ENCODE measurements at places on chromosomes 13 and 19.

DNA sequence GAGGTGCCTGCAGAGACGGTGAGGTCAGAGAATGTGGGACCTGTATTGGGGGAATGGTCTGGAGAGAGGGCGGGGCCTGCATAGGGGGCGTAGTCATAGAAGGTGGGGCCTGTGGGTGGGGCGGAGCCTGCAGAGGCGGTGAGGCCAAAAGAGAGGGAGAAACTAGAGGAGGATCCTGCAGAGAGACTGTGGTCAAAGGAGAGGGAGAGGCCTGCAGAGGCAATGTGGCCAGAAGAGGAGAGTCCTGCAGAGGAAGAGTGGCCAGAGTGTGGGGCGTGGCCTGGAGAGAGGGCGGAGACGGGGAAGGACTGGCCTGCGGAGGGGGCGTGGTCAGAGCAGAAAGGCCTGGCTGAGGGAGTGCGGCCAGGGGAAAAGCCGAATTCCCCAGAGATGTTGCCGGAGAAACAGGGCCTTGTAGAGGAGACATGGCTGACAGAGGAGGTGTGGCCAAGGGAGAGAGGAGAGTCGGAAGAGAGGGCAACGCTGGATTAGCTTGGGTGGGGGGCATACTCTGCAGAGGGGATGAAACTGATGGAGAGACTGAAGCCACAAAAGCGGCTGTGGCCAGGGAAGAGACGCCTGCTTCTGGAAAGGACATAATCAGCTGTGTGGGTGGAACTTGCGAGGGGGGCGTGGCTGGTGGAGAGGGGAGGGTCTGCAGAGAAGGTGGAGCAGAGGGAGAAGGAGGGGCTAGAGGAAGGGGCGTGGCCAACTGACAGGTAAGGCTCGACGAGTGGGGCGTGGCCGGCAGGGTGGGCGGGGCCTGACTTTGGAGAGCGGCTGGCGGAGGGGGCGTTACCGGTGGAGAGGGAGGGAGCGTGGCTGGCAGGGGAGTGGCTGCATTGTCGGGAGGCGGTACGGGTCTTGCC, 2.5 kb downstream of the PRR36 start:
- no peak for DNase-seq

- no peak for DNase-seq
Observed at GRCh38 chr13:46953941-46954340, 57.1 kb upstream of the HTR2A start.

DNA sequence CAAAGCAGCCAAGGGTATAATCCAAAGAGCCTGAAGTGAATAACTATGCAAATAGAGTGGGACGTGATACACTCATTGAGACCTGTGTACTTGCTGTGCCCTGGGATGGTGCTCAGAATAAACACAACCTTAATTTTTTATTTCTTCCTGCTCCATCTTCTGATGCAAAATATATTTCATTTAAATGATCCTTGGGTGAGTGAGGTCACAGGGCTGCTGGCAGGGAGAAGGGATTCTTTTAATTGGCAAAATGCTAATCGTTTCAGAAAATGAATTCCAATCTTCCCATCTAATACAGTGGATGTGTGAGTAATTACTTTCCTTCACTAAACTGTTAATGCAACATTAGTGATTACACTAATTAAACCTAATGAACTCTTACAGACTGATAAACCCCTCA, 63.5 kb downstream of the SIAH3 start:
- no peak for DNase-seq

GRCh38 chr13:90270226-90270625, 1077.3 kb upstream of the MIR17HG start:
- DNase-seq = no peak

- no peak for DNase-seq
Observed at GRCh38 chr13:105928048-105928447, 607.4 kb downstream of the EFNB2 start.

DNA sequence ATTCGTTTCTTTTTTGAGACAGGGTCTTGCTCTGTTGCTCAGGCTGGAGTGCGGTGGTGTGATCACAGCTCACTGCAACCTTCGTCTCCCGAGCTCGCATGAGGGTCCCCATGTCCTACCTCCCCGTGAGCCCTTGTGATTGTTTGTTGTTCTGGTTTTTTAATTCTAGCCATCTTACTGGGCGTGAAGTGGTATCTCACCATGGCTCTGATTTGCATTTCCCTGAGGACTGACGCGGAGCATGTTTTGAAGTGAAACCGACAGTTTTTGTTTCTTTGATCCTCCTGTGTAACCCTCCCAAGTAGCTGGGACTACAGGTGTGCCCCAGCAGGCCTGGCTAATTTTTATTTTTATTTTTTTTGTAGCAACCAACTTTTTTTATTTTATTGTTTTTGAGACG, 21.7 kb downstream of the GNG7 start:
- no peak for DNase-seq

DNA sequence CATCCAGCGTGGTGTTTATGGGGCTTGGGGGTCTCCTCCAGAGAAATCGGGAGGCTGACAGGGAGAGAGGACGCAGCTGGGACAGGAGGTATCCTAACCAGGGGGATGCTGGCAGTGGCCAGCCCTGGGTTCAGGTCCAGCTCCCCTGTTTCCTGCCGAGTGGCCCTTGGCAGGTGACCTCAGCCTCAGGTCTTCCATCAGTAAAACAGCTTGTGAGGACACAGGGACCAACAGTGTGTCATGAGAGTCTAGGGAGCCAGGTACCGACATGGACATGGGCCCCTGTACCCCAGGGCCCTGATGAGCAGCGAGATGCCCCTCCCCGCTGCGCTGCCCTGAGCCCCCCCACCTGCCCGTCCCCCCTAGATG, 19.6 kb downstream of the EVI5L start:
- DNase-seq = no peak

DNA sequence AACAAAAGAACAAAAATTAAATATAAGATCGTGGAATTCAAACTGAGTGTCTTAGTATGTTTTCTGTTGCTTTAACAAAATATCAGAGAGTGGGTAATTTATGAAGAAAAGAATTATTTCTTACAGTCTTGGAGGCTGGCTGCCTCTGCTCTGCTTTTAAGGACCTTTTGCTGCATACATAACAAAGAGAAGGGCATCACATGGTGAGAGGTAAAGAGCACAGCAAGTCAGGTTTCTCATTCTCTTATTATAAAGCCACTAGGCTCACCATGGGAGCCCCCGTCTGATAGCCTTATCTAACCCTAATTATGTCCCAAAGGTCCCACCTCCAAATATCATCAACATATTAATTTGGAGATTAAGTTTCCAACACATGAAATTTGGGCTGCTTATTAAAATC, 231.3 kb downstream of the SLITRK6 start:
- no peak for DNase-seq

DNA sequence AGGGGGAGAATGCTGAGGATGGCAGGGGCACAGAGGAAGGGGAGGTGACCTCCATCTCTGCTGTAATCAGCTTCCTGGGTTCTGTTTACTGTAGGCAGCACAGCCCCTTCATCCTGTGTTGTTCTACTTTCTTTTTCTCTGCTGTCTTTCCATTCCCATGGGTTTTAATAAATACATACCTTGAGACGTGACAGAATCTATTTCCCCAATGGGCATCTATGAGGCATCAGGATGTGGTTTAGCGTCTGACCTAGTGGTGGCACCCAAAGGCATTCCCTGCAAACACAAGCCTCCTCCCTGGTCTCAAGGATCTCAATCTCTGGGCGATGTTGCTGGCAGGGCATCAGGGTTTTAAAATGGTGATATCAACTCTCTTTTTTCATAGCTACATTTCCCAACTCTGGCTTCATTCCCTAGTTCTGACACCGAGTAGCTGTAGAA, 60.8 kb downstream of the ALOX5AP start:
- DNase-seq = no peak

DNA sequence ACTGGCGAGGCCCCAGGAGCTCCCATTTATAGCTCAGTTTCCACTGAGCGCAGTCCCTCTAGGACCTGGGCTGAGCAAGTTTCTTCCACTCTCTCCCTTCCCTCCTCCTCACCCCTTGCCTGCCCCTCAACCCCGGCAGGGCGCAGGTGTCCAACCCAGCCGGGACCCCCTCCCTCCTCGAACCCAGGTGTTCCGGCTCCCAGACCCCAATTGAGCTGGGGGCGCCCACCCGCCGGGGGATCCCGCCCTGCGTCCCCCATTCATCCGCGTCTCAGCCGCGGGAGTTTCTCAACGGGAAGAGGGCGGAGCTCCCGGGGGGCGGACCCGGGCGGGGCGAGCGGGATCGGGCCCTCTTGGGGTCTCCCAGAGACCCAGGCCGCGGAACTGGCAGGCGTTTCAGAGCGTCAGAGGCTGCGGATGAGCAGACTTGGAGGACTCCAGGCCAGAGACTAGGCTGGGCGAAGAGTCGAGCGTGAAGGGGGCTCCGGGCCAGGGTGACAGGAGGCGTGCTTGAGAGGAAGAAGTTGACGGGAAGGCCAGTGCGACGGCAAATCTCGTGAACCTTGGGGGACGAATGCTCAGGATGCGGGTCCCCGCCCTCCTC, at the start of gene KIRREL2:
TSS of gene KIRREL2 (plus strand) at position 366 of the 604 bp plus-strand sequence. CDS start at position 575, 209 bp downstream.
- DNase-seq = no peak

- DNase-seq = no peak
Observed at GRCh38 chr13:47546391-47547225, 454.5 kb downstream of the SUCLA2 start.

GRCh38 chr19:39342647-39343305, 555 bp downstream of the SAMD4B start:
- DNase-seq = no peak

DNA sequence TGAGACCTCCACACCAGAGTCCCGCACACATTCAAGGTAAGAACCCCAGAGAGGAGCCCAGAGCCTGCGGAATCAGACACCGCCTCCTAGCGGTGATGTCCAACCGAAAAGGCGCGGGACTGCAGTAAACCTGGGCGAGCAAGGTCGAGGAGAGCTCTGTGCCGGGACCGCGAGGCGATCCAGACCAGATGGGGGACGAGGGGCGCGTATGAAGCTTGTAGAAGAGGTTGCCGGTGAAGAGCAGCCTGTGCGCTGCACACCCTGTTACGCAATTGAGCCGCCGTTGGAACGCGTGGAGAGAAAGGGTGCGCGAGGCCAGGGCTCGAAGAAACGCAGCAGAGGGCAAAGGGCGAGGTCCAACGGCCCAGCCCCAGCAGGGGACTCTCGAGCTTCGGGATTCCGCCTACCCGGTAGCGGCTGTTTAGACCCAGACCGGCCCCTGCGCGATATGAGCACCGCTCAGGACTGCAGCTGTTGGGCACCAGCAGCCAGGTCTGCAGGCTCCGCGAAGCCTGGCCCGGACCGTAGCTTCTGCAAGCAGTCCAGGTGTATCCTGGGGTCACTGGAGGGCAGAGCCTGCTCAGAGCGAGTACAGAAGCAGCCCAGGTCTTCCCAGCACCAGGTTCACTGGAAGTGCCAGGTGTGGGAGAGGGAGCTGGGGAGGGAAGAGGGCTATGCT, 65.9 kb upstream of the ZNF599 start:
- DNase-seq = peak; percentile 30

DNA sequence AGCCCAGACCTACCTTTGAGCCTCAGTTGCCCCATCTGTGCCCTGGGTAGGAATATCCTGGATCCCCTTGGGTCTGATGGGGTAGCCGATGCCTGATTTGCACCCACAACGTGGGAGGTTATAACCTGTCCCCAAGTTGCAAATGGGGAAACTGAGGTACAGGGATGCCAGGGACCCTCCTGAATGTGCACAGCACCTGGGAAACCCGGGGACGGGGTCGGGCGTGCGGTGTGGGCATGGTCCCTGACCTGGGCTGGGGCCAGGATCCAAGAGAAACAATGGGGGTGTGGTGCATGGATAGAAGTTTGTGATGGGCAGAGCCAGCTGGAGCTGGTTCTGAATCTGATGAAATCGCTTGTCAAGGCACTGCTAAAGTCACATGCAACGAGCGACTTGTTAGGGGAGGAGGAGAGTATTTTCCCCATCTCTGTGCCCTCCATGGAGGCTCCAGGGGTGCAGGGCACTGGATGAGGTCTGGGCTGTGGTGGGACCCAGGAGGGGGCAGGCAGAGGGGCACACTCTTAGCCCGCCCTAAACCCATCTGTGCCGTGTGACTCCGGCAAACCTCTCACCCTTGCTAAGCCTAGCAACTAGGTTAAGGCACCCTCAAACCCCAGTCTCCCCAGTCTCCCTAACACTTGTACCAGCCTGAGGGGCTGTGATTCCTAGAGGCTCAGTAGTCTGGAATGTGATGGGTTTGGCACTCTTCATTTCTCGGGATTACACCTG, 749 bp downstream of the GDF15 start:
- DNase-seq = no peak

GRCh38 chr13:25588336-25589060, 216.7 kb downstream of the ATP8A2 start:
- no peak for DNase-seq

- peak; percentile 94 for DNase-seq
Observed at GRCh38 chr19:43765109-43765876, 10.5 kb upstream of the SMG9 start.

DNA sequence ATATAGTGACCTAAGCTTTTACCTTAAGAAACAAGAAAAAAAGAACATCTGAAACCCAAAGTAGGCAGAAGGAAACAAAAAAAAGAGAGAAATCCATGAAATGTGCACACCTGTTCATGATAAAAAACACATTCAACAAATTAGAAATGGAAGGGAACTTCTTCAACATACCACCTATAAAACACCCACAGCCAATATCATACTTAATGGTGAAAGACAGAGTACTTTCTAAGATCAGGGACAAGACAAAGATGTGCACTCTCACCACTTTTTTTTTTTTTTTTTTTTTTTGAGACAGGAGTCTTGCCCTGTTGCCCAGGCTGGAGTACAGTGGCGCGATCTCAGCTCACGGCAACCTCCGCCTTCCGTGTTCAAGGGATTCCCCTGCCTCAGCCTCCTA, 29.2 kb downstream of the ZNF45 start:
- no peak for DNase-seq

- no peak for DNase-seq
Observed at GRCh38 chr13:109166804-109167203, 537.4 kb downstream of the MYO16 start.

DNA sequence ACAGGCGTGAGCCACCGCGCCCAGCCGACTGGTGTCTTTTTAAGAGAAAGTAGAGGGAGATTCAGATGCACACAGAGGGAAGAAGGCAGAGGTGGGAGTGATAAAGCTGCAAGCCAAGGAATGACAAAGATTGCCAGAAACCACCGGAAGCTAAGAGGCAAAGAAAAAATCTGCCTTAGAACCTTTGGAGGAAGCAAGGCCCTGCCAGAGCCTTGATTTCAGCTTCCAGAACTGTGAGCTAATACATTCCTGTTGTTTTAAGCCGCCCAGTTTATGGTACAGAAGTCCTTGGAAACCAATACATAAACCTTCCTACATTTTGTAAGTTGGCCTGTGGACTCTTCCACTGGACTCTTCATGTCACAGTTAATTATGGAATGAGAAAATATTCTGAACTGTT, 71.7 kb upstream of the SOX21 start:
- no peak for DNase-seq

DNA sequence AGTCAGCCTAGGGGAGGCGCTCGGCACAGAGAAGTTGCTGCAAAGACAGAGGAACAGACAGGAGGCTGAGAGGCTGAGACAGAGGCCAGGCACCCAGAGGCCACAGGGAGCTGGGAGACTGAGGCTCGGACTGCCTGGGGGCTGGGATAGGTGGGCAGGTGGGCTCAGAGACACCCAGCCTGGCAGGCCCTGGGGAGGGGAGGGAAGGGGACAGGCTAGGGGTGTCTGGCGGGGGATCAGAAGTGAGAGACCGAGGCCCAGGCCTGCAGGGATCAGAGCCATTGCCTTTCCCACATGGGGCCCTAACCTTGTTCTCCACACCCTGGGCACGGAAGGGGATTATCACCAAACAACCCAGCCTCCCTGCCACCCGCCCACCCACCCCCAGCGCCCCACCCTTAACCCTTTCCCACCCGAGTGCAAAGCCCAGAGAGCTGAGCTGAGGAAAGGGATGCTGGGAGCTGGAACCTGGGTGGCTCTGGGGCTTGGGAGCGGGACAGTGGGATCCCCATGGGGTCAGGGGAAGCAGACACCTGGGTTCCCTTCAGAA, 1.3 kb downstream of the NTN5 start:
- DNase-seq = no peak

GRCh38 chr13:39682310-39682709, 26.8 kb downstream of the COG6 start:
- DNase-seq = no peak
